ENCODE measurements at places on chromosomes 5 and 9.

GRCh38 chr9:34408173-34408572 is 31.5 kb upstream of the MYORG start:
- no peak for DNase-seq

GRCh38 chr9:134942011-134942787 is 24.5 kb upstream of the FCN1 start:
- DNase-seq, result no peak

DNA sequence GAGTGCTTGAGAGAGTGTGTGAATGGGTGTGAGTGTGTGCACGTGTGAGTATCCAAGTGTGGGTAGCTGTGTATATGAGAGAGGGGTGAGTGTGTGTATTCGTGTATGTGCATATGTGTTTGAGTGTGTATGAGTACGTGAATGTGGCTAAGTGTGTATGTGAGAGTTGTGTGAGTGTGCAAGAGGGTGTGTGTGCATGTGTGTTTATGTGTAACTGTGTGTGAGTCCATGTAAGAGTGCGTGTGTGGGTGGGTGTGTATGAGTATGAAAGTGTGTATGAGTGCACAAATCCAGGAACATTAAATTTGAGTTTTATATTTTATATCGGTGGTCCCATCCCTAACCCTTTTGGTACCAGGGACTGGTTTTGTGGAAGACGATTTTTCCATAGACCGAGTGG is 156.4 kb downstream of the TENT4A start:
- no peak for DNase-seq

DNA sequence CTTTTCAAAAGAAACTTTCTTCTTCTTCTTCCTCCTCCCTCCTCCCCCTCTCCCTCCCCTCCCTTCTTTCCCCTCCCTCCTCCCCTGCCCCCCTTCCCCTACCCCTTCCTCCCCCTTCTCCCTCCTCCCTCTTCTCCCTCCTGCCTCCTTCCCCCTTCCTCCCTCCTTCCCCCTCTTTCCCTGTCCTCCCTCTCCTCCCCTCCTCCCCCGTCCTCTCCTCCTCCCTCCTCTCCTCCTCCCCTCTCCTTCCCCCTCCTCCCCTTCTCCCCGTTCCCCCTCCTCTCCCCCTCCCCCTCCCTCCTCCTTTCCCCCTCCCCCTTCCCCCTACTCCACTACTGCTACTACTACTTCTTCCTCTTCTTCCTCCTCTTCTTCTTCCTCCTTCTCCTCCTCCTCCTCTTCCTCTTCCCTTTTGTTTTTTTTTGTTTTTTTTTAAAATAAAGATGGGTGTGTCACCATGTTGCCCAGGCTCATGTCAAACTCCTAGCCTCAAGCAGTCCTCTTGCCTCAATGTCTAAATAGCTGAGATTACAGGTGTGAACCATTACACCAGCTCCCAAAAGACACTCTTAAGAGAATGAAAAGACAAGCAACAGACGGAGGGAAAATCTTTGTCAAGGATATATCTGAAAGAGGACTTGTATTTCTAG is 87.5 kb downstream of the SCAMP1 start:
- DNase-seq, result no peak

GRCh38 chr5:88878976-88879375 is 4.0 kb downstream of the MEF2C start:
- peak; percentile 19 for DNase-seq

DNA sequence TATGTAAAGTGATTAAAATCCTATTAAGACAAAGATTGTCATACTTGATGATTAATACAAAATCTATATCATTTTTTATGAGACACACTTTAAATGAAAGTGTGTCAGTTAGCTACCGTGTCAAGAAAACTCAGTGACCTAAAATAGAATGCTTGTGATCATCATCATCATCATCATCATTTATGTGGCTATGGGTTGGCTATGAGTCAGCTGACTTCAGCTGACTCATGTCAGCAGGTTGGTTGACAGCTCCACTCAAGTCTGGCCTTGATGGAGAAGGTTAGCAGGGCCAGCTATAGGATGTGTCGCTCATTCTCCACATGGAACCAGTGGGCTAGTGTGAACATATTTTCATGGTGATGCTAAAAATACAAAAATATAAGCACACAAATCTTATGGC is 43.8 kb upstream of the ZNF300 start:
- no peak for DNase-seq

GRCh38 chr5:146076455-146076854 is 28.9 kb downstream of the PLAC8L1 start:
- DNase-seq, result no peak

GRCh38 chr9:20837166-20837565 is 153.1 kb downstream of the FOCAD start:
- DNase-seq, result no peak

DNA sequence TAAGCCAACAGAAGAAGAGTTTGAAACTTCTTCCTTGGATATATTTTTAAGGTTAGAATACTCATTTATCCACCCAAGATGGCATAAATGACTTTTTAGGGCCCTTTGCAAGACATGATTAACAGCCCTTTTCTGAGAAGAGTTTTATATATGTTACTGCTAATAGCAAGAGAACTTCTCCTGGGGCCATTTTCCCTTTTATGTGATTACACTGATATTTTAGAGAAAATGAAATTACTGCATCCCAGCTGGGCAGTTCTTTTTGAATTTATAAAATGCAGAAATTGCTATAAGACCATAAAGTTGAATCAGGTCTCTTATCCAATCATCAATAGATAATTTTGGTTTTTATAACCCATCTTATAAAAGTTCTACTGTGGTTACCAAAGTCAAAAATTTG is 161.3 kb upstream of the RFX3 start:
- DNase-seq, result no peak

DNA sequence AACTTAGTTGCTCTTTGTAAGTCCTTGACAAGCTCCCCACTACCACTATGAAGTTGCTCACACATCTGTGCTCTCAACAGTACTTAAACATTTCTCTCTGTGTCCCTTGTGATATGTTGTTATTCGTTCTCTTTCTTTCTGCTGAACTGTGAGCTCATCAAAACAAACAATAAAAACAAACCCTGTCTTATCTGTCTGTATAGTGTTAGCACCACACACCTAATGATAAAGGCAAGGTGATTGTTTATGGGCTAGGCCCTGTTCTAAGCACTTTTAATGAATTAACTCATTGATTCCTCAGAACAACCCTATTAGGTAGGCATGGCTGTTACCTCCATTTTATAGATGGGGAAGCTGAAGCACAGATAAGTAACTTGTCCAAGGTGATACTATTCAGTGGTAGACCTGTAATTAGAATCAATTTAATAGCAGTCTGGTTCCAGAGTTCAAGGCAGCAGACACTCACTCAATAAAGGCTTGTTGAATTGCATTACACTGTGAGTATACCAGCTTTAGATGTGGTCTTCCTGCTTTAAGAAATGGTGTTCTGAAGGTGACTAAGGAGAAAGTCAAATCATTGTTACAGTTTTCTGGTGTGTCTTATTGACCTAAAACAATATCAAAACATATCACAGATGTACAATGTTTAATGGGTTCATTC is 153.6 kb upstream of the ELL2 start:
- DNase-seq, result no peak

GRCh38 chr9:17217272-17217671 is 82.4 kb downstream of the CNTLN start:
- DNase-seq, result no peak

GRCh38 chr9:27353474-27354229 is 56.7 kb upstream of the EQTN start:
- no peak for DNase-seq

All from iris pigment epithelial cell (primary cell).